NCI-H1092 treated with DMSO at 0.1 percent for 48 hours (cell line): ENCODE measurements at places on chromosomes 2 and 18.

DNA sequence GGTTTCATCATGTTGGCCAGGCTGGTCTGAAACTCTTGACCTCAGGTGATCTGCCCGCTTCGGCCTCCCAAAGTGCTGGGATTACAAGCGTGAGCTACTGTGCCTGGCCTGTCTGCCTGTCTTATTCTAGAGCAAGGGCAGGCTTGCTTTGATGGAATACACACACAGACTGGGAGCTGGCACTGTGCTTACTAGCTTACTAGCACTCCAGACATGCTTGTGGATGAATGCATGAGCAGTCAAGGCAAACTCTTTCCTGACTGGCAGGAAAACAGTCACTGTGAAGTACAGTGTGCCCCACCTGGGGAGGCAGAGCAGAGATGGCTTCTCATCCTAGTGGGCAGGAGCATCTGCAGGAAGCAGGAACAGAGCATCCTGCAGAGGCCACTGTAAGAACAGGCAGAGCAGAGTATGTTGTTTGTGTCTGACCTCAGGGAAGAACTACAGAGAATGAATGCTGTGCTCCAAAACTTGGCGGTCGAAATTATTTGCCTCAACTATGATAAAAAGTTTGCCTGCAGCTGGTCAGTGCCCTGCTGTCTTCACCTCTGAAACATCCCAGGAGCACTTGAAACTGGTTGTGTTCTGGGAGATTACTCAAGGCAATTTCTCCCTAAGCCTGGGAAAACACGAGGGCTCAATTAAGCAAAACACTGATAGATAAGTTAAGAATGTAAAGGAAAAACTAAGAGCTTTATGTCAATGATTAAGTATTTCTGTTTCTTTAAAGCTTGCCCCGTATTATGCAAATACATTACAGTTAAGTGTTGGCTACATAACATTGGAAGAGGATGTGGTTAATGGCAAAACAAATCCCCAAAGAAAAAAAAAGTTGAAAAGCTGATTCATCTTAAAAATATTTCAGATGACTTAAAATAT is 102.4 kb downstream of the VAPA start:
- peak; percentile 6 for DNase-seq

DNA sequence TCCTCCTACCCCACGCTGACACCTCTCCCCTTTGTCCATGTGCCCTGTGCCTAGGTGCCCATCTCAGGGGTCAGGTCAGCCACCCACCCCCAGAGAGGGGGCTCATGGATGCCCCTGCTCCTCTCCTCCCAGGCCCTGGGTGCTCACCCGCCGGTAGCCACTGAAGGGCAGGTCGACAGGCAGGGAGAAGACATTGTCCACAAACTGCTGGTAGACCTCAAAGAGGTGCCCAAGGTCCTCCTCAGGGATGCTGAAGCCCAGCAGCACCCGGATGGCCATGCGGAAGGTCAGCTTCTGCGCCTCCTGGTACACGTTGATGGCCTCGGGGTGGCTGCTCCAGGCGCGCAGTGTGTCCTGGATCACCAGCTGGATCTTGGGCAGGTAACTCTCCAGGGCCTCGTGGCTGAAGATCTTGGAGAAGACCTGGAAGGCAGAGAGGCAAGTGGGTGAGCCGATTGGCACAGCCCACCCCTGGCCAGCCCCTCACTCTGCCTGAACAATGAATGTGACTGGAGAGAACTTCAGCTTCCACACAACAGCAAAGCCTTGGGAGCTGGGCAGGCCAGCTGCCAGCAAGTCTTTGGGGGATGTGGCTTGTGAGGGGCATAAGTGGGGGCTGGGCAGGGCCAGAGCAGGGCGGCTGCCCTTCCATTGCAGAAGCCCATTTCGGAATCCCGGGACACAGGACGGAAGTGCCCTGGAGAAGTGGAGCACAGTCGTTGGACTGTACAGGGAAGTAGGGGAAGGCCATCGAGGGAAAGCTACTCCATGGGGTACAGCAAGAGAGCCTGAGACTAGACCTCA is 12.5 kb downstream of the CYP26B1 start:
- no peak for DNase-seq

- peak; percentile 15 for DNase-seq
Observed at GRCh38 chr18:49768051-49768391, 45.3 kb downstream of the ACAA2 start.

- DNase-seq, result no peak
Observed at GRCh38 chr18:79397247-79397829, 1.6 kb downstream of the NFATC1 start.

DNA sequence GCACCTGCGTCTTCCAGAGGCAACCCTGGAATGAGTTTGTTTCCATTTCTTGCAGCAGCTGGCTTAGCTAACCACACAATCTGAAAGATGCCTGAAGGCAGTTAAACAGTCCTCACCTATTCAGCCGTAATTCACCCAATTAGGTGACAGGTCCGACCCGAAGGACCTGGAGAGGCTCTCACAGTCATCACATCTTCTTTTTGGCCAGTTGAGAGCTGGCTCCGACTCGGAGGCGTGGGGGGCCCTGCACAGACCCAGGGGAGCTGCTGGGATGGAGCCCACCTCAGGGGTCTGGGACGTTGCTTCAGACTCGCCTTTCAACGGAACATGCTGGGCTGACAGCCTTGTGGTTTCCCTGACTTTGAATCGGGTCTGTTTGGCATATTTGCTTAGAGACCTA is 187.3 kb downstream of the RTP5 start:
- no peak for DNase-seq

- no peak for DNase-seq
Observed at GRCh38 chr18:11857177-11857887, 6.1 kb downstream of the CHMP1B start.

GRCh38 chr2:132721938-132722337 is 51.9 kb upstream of the LYPD1 start:
- DNase-seq, result no peak

DNA sequence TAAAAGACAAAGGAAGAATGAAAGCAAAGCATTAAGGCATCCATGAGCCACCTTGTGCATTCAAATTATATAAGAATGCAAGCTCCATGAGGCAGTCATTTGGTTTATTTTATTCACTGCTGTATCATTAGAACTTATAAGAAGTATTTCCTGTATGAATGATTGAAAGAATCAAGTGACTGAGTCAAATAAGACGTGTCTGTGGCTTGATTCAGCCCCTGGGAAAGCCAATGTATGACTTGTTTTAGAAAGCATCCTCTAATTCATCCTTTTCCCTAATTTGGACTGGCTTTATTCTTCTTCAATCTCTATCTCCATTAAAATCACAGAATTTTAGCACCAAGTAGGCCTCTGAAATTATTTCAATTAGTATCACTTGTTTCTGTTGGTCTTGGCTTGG is 461.1 kb downstream of the LPIN1 start:
- DNase-seq, result no peak

DNA sequence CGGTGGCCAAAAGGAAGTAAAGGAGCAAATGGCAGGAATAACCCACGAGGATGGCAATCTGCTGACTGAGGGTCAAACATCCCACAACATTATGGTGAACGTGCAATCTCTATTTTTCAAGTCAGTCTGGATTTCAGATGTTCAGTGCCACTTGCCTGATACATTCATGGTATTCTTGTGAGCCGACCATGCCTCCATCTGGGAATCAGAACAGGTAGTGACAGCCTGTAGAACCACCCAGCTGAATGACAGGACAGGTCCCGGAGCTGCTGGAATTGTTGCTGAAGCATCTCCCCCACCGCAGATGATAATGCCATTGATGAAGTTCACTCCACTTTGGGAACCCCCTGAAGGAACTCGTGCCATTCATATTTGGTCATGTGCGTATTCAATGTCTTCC is 123.2 kb downstream of the CAPN13 start:
- no peak for DNase-seq

DNA sequence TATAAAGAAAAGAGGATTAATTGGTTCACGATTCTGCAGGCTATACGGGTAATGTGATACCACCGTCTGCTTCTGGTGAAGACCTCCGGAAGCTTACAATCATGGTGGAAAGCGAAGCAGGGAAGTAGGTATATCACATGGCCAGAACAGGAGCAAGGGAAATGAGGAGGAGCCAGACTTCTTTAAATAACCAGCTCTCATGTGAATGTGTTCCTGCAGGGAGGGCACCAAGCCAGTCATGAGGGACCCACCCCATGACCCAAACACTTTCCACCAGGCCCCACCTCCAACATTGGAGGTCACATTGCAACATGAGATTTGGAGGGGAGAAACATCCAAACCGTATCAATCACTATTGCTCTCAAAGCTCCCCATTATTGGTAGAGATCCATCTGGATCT is 61.8 kb downstream of the EFEMP1 start:
- DNase-seq, result no peak

DNA sequence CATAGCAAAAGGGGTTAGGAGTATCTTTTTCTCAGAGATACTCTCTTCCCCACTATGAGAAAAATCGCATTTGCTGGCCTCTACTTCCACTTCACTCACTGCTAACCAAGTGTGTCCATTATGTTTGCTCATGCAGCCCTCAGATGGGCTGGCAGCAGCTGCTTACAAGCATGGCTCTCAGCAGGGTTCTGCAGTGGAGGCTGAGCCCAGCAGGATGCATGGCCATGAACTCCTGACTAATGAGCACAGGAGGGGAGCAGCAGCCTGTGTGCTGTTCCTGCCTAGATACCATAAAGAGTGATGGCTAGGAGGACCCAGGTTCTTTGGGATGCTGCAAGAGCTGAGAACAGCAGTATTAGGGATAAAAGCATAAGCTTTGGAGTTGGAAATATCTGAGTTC is 316.9 kb upstream of the THSD7B start:
- peak; percentile 60 for DNase-seq

- DNase-seq, result no peak
Observed at GRCh38 chr18:13423352-13423751, 204.8 kb downstream of the LDLRAD4 start.

DNA sequence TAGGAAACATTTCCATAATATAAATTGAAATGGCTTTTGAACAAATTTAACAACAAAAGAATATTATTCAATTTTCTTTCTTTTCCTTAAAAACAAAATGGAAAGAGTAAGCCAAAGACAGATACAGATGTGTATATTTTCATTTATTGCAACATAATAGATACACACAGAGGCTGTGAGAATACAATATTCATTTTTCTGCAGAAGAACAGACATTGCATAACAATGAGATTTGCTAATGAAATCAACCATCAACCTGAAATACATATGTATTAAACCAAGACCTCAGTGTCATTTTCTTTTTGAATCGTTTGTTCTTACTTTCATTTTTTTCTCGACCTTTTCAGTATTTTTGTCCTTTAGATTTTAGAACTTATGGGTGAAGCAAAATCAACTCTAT is 95.1 kb downstream of the BAZ2B start:
- no peak for DNase-seq

DNA sequence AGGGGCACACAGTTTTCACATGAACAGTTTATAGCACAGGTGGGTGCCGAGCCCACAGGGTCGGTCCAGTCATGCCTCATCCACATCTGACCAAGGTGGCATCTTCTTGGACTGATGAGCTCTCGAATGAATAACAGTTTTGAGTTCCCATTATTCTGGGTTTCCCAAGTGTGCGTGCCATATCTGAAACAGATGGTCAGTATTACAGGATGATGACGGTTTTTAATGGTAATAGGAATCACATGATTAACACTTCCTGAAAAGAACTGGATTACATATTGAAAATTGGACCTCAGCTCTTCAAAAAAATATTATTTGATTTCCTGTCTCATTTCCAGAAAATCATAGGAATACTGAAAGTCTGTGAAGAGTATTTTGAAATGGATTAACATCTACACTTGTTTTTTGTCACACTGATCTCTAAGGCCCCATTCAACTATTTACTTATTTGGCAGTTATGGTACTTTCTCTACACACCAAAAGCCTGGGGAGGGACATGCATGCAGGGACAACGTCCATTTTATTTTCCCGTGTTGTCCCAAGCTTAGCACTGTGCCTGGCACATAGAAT is 22.2 kb upstream of the NAB1 start:
- DNase-seq, result no peak

- DNase-seq, result no peak
Observed at GRCh38 chr2:128868686-128869551, 550.3 kb upstream of the HS6ST1 start.
